ENCODE measurements at places on chromosomes 3 and 15. TPM values are rescaled to one million over a fixed set of nuclear protein-coding genes. Genes with fewer than 3 reads are reported as not detected.
A peak's percentile ranks its signal among the peaks of the same experiment; 100 is the strongest.

DNA sequence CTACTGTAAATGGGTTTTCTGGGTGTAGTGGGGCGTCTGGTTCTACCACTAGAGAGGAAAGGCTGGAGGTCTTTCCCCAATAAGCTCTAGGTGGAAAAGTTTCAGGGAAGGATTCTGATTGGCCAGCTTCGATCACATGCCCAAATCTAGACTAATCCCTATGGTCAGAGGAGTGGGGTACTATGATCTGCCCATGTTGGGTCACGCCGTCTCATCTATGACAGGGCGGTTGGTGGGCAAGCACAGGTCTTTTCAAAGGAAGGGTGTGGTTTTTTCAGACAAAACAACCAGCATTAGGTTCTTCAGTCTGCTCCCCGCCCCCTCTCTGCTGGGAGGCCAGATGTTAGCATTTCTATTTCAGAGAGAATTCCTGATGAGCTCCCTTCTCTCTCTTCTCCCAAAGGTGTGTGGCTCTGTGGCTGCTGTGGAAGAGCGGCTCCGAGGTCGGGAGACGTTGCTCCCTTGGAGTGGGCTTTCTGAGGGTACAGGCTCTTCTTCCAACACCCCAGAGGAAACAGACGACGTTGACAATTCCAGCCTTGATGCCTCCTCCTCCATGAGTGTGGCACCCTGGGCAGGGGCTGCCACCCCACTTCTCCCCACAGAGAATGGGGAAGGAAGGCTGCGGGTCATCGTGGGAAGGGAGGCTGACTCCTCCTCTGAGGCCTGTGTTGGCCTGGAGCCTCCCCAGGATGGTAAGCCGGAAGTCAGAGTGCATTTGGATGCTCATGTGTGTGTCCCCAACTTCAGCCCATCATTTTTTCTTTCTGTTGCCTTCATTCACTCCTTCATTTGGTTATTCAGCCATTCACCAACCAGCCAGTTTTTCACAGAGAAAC, 9.7 kb upstream of the TATDN2 start:
- no peaks in the 10 kb centered on the region for H3K4me1 ChIP-seq
- no peaks in the 10 kb centered on the region for H3K27me3 ChIP-seq
- no peak overlapping the region for H3K27ac ChIP-seq
- H3K36me3 ChIP-seq: no peaks in the 10 kb centered on the region
- DNase-seq: no peak

- no peak overlapping the region for H3K4me3 ChIP-seq
- no peaks in the 10 kb centered on the region for H3K27me3 ChIP-seq
- no peaks in the 10 kb centered on the region for H3K4me1 ChIP-seq
- DNase-seq: no peak
Measured at GRCh38 chr3:113643583-113643982, 52.9 kb downstream of the USF3 start.

GRCh38 chr15:29978411-29979382, 104.1 kb upstream of the GOLGA8J start:
- no peak overlapping the region for H3K4me3 ChIP-seq
- no peak for DNase-seq
- no peak overlapping the region for H3K27ac ChIP-seq
- no peaks in the 10 kb centered on the region for H3K27me3 ChIP-seq

- H3K27me3 ChIP-seq: no peaks in the 10 kb centered on the region
- no peak overlapping the region for H3K27ac ChIP-seq
- H3K36me3 ChIP-seq: no peaks in the 10 kb centered on the region
- DNase-seq: no peak
- no peaks in the 10 kb centered on the region for H3K4me1 ChIP-seq
- H3K4me3 ChIP-seq: no peak overlapping the region
Measured at GRCh38 chr3:114223143-114223542, 14.2 kb downstream of the ZNF80 start.

- no peaks in the 10 kb centered on the region for H3K4me1 ChIP-seq
- no peak overlapping the region for H3K27ac ChIP-seq
- no peak overlapping the region for H3K4me3 ChIP-seq
- no peaks in the 10 kb centered on the region for H3K36me3 ChIP-seq
- no peak for DNase-seq
- no peaks in the 10 kb centered on the region for H3K27me3 ChIP-seq
Measured at GRCh38 chr3:191282251-191283185, 46.7 kb upstream of the CCDC50 start.

- peak; percentile 62 for DNase-seq
- H3K4me1 ChIP-seq: peaks cover 5% of the 10 kb centered on the region
- H3K27me3 ChIP-seq: no peaks in the 10 kb centered on the region
- no peak overlapping the region for H3K27ac ChIP-seq
- H3K4me3 ChIP-seq: no peak overlapping the region
Measured at GRCh38 chr15:64865998-64866520, 24.3 kb downstream of the PLEKHO2 start.

DNA sequence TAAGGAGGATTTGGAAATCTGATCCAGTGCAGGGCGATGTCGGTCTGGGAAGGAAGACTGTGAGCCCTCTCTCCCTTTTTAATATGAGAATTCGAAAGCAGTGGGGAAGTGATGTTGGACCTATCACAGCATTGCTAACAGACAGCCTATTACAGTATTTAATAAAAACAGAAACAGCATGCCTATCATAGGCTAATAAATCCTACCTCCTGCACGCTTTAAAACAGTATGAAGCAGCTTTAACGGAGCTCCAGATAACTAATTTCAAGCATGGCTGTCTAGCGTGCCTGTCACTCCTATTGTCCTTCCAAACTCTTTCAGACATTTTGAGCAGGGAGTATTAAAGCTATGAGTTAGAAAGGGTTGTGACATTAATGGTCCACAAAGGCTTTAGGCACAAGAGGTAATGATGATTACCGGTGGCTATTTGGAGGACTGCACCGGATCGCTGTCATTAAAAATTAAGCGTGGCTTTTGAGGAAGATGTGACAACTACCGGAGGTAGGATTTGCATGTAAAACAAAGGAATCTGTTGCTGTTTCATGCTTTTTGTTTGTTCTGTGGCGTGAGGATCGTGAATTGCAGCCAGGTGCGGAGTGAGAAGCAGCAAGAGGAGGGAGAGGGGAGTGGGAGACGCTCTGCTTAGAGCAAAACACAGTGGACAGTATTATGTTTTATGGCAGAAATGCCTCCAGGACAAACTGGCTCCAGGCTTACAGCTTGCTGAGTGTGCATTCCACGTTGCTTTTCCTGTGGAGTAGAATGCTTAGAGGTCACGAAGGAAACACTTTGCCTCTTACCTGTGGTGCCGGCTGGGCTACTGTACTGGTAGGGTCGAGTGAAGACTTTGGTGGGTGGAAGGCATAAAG, at the start of gene KCNMB2:
TSS of gene KCNMB2 (plus strand) at position 226 of the 869 bp plus-strand sequence.
- no peaks in the 10 kb centered on the region for H3K27me3 ChIP-seq
- no peak for DNase-seq
- no peaks in the 10 kb centered on the region for H3K4me1 ChIP-seq
- H3K4me3 ChIP-seq: no peak within 1 kb of the TSS

- H3K27ac ChIP-seq: no peak overlapping the region
- peaks cover 3% of the 10 kb centered on the region for H3K4me1 ChIP-seq
- no peaks in the 10 kb centered on the region for H3K36me3 ChIP-seq
- no peak overlapping the region for H3K4me3 ChIP-seq
- DNase-seq: no peak
- H3K27me3 ChIP-seq: no peaks in the 10 kb centered on the region
Measured at GRCh38 chr3:157467200-157467599, 30.6 kb downstream of the PTX3 start.

GRCh38 chr15:31485911-31486461, 159.4 kb downstream of the KLF13 start:
- H3K4me3 ChIP-seq: no peak overlapping the region
- peak overlapping the region; percentile 52 for H3K27ac ChIP-seq
- H3K4me1 ChIP-seq: peaks cover 15% of the 10 kb centered on the region
- H3K36me3 ChIP-seq: no peaks in the 10 kb centered on the region

The GOLGA8H gene
- not detected for total RNA-seq

GRCh38 chr3:159763011-159763601, 225.5 kb upstream of the IL12A start:
- peak; percentile 56 for DNase-seq
- H3K4me1 ChIP-seq: peaks cover 13% of the 10 kb centered on the region
- no peak overlapping the region for H3K4me3 ChIP-seq
- peak overlapping the region; percentile 85 for H3K27ac ChIP-seq

The CYP8B1 gene
- 0.08 TPM for total RNA-seq

GRCh38 chr3:98823791-98824190, 60.7 kb downstream of the ST3GAL6 start:
- DNase-seq: no peak
- H3K4me1 ChIP-seq: no peaks in the 10 kb centered on the region
- no peak overlapping the region for H3K27ac ChIP-seq
- H3K36me3 ChIP-seq: no peaks in the 10 kb centered on the region
- no peak overlapping the region for H3K4me3 ChIP-seq
- H3K27me3 ChIP-seq: no peaks in the 10 kb centered on the region
